Heart right ventricle (tissue), 16 donors: ENCODE measurements at places on chromosomes 5 and 9. TPM values are rescaled to one million over a fixed set of nuclear protein-coding genes. Genes with fewer than 3 reads are reported as not detected.
A peak's percentile ranks its signal among the peaks of the same experiment; 100 is the strongest.

PTGS1 gene
- 2.9 TPM for polyA plus RNA-seq

GRCh38 chr5:36877667-36878391 lies 1.3 kb downstream of the NIPBL start:
- DNase-seq: no peak
- H3K27me3 ChIP-seq: no peaks in the 10 kb centered on the region
- H3K4me3 ChIP-seq: peak overlapping the region; percentile 88
- H3K27ac ChIP-seq: peak overlapping the region; percentile 97
- H3K4me1 ChIP-seq: peaks cover 48% of the 10 kb centered on the region

GRCh38 chr9:136241542-136241941 lies 4.1 kb downstream of the QSOX2 start:
- H3K4me1 ChIP-seq: peaks cover 32% of the 10 kb centered on the region
- peaks cover 2% of the 10 kb centered on the region for H3K36me3 ChIP-seq
- DNase-seq: no peak

SLC6A19 gene
- polyA plus RNA-seq: not detected

GRCh38 chr5:1781726-1782384 lies 17.8 kb downstream of the MRPL36 start:
- no peak overlapping the region for H3K27ac ChIP-seq
- no peaks in the 10 kb centered on the region for H3K4me1 ChIP-seq
- H3K4me3 ChIP-seq: no peak overlapping the region
- DNase-seq: no peak

DNA sequence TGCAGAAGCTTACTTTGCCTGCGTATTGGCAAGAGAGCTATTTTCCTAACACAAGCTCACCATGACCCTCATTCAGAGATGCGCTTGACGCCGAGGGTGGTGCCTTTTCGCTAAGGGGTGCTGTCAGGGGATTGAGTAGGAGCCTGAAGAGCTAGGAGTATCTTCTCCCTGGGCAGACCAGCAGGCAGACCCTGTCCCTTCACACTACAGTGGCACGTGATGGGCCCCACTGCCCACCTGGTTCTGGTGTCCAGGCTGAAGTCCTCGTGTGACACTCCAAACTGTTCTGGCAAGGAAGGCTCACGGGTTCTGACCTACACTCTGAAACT lies 198.3 kb downstream of the AUH start:
- H3K36me3 ChIP-seq: no peaks in the 10 kb centered on the region
- peaks cover 5% of the 10 kb centered on the region for H3K4me1 ChIP-seq
- H3K27me3 ChIP-seq: no peaks in the 10 kb centered on the region
- no peak overlapping the region for H3K4me3 ChIP-seq

GRCh38 chr5:146539973-146540372 lies 24.0 kb upstream of the GPR151 start:
- H3K36me3 ChIP-seq: no peaks in the 10 kb centered on the region
- H3K27me3 ChIP-seq: peaks cover 3% of the 10 kb centered on the region
- H3K4me1 ChIP-seq: no peaks in the 10 kb centered on the region
- no peak for DNase-seq

STK32A gene
- 1.3 TPM for polyA plus RNA-seq
